ENCODE measurements at places on chromosomes 7 and 10.

GRCh38 chr10:127283017-127283416 lies 86.6 kb upstream of the INSYN2A start:
- DNase-seq, result peak; percentile 74

GRCh38 chr10:86258941-86259340 lies 107.7 kb downstream of the GRID1 start:
- DNase-seq, result no peak

- no peak for DNase-seq
These were observed 72.1 kb upstream of the GRB10 start for GRCh38 chr7:50854831-50855230.

DNA sequence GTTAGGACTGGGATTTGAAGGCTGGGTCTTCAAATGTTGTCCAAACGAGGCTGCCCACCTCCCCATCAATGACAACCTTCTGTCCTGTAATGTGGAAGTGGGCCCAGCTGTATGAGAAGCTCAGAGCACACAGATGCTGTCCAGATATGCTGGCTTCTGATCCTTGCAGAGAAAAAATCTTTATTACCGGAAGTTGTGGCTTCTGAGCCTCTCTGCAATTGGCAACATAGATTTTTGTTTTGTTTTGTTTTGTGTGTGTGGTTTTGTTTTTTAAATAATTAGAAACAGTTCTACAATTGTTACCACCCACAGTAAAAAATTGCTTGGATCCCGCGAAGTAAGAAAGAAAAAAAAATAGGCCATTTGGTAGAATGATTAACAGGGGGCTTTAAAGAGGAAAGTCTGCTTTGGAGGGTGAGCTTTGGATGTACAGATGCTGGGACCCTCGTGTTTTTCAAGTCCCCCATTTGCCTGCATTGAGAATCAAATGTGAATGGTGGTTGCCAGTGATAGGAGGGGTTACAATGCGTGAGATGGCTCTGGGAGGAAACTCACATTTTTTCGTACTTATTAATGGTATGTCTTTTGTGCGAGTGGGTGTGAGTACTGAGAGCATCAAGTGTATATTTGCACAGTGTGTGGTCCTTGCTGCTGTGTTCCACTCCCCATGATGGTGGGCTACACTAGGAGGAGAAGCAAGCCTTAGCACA lies 153.2 kb downstream of the TCF7L2 start:
- DNase-seq, result peak; percentile 83

- no peak for DNase-seq
These were observed 119.1 kb upstream of the PFKP start for GRCh38 chr10:2948127-2948854.

- peak; percentile 78 for DNase-seq
These were observed 637 bp downstream of the SAMD8 start for GRCh38 chr10:75111907-75112679.

- DNase-seq, result peak; percentile 25
These were observed 1.0 kb upstream of the ZNF800 start for GRCh38 chr7:127393368-127394058.

DNA sequence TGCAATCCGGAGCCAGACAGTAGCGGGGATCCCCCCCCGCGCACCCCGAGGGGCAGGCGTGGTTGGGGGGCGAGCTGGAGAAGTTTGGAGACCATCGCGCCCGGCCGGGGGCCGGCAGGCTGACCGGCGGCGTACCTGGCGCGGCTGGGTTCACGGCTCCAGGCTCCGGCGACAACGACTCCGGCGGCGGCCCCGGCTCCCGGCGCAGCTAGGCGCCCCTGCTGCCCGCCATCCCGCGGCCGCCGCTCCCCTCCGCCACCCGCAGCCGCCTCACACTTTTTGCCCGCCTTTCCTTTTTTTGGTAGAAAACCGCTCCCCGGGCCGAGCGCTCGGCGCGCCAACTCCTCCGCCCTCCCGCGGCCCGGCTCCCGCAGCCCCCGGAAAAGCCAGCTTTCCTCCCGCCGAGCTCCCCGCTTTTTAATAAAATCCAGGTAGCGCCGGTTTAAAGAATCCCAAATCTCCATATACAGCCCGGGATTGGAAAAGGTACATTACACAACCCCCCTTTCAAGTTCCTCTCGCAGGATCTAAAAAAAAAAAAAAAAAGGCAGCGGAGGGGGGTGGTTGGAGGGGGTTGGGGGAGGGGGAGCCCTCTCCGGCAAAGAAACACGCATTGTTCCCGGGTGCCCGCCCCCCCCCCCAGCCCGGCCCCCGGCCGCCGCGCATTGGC lies at the start of gene TNRC18:
Gene TNRC18, minus strand, starts transcription at position 529 of the 670 bp plus-strand sequence. CDS start 2,588 bp downstream, outside the sequence.
- no peak for DNase-seq

DNA sequence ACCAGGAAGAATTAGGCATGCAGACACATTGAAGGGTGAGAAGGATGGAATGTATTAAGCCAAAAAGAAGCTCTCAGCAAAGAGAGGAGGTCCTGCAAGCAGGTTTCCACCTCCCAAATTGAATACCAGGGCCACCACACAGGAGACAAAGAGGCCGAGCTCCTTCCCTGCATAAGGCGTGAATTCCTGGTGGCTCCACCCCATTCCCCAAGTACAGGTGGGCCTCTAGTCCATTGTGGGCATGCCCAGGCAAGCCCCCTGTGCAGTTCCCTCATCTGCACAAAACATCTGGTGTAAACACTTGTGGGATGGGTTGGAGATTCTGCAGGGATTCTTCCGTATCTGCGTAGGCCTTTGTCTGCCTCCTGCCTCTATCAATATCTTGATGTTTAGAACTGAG lies 817.5 kb downstream of the NRG3 start:
- no peak for DNase-seq

- DNase-seq, result no peak
These were observed 6.0 kb upstream of the GNB2 start for GRCh38 chr7:100667331-100668068.
